Fibroblast of villous mesenchyme (primary cell): ENCODE measurements at places on chromosomes 3 and 15.
A peak's percentile ranks its signal among the peaks of the same experiment; 100 is the strongest.

GRCh38 chr3:130276203-130276803 lies 69.2 kb upstream of the COL6A5 start:
- peak; percentile 65 for DNase-seq

DNA sequence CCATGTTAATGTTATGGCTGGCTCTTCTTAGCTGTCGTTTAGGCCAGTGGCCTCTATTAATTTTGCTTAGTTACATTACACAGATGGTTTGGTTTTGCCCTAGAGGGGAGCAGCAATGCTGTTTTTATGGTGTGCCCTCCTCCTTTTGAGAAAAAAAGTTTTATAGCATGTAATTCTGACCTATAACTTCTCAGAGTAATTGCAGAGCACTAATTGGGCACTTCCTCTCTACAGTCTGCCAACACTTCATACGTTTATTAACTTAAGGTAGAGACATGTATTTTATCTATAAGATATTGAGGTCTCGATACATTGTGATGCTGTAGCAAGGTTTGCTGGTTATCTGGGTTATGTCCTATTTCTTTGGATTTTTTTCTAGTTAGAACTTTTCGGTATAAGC lies 12.2 kb downstream of the SLC25A26 start:
- DNase-seq: no peak

DNA sequence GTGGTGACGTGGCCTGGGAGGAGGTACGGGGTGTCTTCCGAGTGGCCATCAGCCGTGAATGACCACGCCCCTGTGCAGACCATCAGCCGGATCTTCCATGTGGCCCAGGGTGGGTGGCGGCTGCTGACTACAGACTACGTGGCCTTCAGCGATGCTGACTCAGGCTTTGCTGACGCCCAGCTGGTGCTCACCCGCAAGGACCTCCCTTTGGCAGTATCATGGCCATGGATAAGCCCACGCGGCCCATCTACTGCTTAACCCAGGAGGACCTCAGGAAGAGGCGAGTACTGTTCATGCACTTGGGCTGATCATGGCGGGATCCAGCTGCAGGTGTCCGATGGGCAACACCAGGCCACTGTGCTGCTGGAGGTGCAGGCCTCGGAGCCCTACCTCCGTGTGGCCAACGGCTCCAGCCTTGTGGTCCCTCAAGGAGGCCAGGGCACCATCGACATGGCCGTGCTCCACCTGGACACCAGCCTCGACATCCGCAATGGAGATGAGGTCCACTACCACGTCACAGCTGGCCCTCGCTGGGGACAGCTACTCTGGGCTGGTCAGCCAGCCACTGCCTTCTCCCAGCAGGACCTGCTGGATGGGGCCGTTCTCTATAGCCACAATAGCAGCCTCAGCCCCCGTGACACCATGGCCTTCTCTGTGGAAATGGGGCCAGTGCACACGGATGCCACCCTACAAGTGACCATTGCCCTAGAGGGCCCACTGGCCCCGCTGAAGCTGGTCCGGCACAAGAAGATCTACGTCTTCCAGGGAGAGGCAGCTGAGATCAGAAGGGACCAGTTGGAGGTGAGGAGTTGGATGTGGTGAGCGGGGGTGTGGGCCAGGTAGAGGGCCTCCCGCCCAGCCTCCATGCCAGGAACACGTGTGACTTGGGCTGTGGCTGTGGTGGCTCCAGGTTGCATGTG lies 178.4 kb downstream of the TBC1D2B start:
- no peak for DNase-seq

DNA sequence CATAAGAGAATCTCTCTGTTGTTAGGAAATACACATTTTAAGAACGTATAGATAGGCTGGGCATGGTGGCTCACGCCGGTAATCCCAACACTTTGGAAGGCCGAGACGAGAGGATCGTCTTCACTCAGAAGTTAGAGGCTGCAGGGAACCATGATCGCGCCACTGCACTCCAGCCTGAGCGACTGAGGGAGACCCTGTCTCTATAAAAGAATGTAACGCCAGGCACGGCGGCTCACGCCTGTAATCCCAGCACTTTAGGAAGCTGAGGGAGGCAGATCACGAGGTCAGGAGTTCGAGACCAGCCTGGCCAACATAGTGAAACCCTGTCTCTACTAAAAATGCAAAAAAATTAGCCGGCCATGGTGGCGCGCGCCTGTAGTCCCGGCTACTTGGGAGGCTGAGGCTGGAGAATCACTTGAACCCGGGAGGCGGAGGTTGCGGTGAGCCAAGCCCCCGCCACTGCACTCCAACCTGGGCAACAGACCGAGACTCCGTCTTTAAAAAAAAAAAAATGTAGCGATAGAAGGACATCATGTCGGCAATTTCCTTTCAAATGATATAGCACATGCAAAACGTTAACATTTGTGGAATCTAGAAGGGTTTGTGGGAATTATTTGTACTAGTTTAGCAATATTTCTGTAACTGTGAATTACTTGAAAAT lies 730 bp upstream of the RPL14 start:
- DNase-seq: no peak

DNA sequence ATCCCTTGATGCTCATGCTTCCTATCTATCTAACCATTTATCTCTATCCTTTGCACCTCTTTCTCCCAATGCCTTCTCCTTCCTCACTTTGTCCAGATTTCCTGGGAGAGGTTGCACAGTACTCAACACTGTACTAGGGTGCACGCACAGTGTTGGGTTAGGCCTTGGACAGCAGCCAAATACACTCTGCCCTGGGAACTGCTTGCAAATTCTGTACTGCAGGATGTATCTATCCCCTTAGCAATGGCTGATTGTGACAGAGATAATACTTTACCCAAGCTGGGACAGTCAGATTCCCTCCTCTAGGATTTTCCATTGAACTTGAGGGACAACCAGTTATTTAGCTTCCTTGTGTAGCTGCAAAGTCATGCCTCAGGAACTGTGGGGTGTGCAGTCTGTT lies 113.3 kb downstream of the IL20RB start:
- no peak for DNase-seq

DNA sequence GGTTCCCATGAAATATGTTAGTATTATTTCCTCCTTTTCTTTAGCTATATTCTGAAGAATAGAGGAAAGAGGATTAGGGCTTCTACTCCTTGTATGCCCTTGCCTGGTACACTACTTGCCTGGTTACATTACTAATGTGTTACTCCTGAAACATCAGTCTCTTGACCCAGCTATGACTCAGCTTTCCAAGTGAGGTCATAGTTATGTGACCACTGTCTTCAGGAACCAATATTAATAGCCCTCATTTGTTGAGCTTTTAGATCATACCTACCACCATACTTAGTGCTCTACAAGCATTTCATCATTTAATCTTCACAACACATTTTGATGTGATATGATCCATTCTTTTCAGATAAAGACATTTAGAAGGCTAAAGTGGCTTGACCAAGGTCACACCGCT lies 60.3 kb downstream of the CMSS1 start:
- peak; percentile 69 for DNase-seq

DNA sequence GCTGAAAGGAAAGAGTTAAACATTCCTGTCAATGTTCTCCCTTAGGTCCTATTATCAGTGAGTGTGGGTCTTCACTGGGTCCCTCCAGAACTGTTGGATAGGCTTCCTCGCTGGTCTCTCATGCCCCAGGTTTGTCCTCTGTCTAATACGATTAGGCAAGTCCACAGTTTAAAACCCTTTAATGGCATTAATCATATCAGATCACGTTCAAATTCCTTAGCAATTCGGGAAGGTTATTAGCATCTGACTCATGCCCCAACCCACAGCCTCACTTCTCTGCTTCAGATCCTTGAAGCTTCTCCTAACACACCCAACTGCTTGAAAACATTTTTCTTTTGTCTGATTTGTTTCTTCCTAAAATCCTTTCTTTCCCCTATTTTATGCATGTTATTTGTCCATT lies 224.3 kb upstream of the ATP10A start:
- no peak for DNase-seq

GRCh38 chr3:105959851-105960250 lies 91.0 kb upstream of the CBLB start:
- no peak for DNase-seq

GRCh38 chr15:96414875-96415274 lies 84.4 kb downstream of the NR2F2 start:
- no peak for DNase-seq

DNA sequence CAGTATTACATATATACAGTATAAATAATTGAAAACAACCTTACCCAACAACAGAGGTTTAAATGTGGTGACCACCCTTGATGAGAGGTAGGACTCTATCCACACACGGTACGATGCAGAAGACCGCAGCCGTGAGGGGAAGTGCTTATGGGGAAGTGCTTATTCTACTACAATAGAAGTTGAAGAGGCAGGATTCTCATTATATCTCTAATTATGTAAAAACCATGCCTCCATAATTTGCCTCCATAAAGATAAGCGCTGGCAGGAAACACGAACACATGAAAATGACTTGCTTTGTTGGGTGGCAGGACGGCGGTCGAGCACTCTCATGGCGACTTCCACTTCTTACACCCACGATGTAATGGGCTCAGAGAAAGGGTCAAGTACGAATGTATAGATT lies 7.2 kb upstream of the MUC13 start:
- DNase-seq: no peak

GRCh38 chr3:156161172-156161571 lies 40.8 kb downstream of the KCNAB1 start:
- no peak for DNase-seq

DNA sequence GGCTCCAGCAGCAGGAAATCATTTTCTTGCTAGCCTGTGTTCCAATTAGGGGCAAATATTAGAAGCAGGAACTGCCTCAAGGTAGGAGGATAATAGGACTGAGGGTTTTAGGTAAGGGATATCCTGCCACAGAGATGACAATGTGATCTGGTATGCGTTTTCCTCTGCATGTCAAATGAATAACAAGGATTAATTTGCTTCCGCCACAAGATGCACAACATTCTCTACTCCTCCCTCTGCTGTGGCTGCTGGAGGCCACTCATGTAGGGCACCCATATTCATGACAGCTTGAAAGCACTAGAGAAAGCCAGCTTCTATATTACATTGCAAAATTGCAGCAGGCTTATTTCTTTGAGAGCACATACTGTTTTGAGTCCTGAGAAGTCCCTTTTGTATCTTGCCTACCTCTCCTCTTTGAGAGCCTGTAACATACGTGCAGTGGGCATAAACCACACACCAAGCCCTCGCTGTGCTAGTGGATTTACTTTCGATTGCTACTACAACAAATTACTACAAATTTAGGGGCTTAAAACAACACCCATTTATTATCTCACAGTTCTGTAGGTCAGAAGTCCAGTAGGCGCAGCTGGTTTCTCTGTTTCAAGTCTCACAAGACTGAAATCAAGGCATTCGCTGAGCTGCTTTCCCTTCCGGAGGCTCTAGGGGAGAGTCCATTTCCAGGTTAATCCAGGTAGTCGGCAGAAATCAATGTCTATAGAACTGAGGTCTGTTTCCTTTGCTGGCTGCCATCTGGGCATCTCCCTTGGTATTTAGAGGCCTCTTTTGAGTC lies 5.9 kb upstream of the CD47 start:
- no peak for DNase-seq

DNA sequence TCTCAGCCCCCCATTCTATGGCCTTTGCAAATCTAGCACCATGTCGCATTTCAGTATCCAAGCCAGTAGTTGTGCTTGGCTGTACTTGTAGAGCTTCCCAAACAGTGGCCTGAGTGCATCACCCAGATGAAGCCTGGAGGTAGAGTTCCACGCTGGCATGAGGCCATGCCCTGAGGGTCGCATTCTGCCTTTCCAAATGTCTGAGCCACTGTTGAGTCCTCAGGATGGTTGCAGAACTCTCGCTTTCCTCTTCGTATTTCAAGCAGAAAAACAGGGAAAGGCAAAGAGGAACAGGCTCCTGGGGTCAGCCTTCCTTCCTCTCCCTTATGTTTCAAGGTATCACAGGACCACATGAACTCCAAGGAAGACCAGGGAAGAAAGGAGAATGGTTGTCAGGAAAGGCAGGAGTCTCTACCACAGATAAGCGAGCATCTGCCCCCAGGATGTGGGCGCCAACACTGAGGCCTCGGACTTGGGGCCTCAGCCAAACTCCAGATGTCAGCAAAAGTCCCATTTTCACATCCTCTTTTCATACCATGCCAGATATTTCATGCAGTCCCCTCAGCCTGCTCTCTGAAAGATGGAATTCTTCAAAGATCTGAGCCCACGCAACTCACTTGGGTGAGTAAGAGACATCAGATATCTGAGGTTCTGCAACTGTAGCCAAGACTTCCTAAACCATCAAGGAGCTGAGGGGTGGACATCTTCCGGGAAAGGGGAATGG lies 19.4 kb upstream of the PRR20G start:
- no peak for DNase-seq

DNA sequence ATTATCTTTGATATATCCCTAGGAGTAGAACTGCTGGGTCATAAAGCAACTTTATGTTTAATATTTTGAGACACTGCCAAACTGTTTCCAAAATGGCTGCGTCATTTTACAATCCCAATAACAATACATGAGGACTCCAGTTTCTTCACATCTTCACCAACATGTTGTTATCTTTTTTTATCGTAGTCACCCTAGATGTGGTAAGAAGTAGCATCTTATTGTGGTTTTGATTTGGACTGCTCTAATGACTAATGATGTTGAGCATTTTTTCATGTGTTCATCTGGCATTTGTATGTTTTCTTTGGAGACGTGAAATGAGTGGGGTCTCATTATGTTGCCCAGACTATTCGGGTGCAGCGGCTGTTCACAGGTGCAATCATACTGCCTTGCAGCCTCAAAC lies 83.8 kb downstream of the MAP4 start:
- peak; percentile 31 for DNase-seq

- DNase-seq: no peak
These were observed 175.6 kb upstream of the GALNT15 start for GRCh38 chr3:15998911-15999310.

- DNase-seq: peak; percentile 38
These were observed 58.9 kb downstream of the LRRFIP2 start for GRCh38 chr3:37115446-37115845.

DNA sequence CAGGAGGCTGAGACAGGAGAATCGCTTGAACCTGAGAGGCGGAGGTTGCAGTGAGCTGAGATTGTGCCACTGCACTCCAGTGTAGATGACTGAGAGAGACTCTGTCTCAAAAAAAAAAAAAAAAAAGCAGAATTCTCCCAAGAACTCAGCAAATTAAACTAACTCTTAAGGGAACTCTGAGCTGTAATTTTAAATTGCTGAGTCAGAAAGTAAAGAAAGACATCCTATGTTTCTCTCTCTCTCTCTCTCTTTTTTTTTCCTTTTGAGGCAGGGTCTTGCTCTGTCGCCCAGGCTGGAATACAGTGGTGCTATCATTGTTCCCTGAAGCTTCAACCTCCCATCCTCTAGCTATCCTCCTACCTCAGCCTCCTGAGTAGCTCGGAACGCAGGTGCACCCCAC lies 20.0 kb upstream of the PHC3 start:
- DNase-seq: no peak

GRCh38 chr3:94548581-94549316 lies 485.9 kb downstream of the NSUN3 start:
- DNase-seq: no peak

GRCh38 chr15:85875756-85876155 lies 81.0 kb upstream of the KLHL25 start:
- DNase-seq: no peak
